ENCODE measurements at places on chromosomes 6 and 20.

DNA sequence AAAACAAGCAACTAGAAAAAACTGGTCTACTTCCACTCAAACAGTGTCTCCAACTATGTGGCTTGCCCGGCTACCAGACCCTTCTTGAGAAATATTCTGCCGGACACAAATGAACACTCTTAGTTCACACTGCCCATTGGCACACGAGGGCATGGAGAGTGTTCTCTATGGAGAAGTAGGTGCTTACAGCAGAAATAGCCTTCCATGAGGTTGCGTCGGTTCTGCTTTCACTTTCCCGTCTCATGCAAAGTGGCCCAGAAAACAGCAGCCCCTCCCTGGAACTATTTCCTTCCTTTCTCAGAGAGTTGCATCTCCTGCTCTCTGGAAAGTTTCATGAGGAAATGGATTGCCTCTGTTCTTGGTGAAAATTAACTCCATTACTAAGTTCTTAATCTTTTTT is 9.5 kb upstream of the HLA-DOA start:
- no peak for DNase-seq

- no peak for DNase-seq
These were observed 8.0 kb downstream of the ZBTB24 start for GRCh38 chr6:109474995-109475394.

DNA sequence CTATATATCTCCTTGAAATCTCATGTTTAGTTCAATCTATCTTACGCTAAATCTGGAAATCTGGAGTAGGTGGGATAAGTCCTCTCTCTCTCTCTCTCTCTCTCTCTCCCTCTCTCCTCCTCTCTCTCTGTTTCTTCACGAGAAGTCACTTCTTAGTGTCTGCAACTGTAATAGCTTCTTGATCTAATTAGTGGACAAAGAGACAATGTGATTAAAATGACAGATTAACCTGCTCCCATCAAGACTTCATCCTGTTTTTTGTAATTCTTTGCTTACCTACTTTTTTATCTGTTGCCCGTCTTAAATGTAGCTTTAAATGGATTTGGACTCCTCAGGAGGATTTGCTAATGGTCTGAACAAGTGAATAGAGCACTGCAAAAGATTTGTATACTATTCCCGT is 2.5 kb upstream of the FYN start:
- DNase-seq = no peak

GRCh38 chr6:8703059-8703458 is 267.7 kb upstream of the SLC35B3 start:
- no peak for DNase-seq

DNA sequence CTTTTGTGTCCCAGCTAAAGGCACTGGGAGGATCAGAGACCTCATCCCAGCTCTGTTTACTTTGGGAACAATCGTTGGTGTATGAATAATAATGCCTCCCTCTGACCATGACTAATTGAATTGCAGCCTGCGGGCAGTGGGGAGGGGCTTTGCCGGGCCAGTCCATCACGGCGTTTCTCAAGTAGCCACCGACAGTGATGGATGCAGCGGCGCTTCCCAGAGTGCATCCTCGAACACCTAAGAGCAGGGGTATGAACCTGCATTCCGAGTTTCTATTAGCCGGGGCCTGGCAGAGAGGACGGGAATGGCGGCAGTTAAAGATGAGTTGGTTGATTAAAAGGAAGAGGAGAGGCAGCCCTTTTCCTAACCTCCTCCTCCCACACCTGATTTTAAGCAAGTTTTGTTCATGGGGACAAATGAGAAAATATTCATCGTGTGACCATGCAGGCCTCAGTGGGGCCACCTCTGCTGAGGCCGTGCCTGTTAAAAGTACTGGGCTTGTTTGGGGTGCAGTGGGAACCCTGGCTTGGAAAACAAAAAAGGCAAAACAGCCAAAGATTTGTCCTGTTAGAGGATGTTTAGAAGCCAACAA is 154.1 kb downstream of the FOXA2 start:
- peak; percentile 59 for DNase-seq

GRCh38 chr20:64107736-64108457 is 532 bp upstream of the NPBWR2 start:
- no peak for DNase-seq

DNA sequence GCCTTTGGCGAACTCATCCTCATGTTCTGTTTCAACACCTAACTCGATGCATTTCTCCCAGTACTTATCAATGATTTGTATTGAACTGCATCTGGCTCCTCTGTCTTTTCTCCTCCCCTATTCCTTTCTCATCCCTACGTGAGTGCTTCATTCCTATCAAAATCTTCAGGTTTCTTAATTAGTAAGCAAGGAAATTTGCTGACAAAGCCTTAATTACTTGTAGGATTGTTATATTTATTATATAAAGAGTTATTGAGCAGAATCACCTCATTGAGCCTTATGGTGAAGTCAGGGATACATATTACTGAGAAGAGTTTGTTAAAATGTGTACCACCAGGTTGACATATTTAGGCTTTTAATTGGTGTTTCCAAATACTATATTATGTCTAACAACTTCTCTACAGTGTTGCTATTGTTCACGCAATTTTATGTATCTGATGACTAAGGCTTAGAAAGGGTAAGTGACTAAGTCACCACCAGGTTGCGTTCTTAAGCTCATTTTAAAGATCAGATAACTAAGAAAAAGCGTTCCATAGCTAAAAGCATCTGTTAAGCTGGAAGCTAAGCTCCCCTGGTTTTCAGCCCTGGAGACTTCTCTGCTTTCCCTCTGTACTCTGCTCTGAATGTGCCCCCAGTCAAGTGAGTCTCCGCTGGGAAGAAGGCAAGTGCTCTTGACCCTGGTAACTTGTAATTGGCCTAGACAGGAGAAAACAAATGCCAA is 18.9 kb downstream of the SCGN start:
- no peak for DNase-seq

DNA sequence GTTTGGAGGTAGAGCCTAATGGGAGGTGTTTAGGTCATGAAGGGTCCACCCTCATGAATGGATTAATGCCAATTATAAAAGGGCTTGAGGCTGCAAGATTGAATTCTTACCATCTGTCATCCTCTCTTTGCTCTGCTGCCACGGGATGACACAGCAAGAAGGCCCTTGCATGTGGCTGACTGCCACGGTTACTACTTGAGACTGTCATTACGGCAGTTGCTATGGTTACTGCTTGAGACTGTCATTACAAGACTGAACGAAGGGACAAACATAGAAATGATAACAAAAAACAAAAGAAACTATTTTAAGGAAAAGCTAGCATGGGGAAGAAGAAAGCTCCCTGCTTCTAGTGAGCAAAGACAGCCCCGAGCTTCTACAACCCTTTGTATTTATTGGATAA is 715.0 kb downstream of the TFAP2A start:
- no peak for DNase-seq

DNA sequence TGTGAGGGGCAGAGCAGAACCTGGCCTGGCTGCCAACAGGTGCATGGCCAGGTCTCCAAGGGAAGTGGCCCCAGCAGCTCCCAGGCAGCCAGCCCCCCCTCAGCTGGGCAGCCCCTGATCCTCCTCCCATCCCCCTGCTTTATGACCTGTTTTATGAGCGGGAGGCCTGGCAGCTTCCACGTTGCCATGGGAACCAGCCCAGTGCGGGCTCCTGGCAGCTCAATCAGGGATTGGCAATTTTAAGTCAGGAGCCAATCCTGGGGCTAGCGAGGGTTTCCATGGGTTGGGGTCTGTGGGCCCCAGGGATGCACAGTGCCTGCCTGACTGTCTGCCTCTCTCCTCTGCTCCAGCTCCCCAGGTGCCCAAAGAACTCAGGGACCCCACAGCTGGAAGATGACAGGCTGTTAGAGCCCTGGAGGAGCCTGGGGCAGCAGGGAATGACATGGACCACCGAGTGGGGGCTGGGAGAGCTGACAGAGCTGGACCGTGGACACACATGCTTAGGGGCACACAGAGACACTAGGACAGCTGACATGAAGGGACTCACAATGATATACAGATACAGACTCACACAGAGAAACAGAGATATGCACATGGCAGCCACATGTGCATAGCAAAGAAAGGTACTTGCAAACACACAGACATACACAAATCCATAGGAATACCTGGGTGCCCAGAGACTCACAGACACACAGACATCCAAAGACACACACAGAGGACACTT is 56.5 kb upstream of the SIRPA start:
- DNase-seq = no peak

DNA sequence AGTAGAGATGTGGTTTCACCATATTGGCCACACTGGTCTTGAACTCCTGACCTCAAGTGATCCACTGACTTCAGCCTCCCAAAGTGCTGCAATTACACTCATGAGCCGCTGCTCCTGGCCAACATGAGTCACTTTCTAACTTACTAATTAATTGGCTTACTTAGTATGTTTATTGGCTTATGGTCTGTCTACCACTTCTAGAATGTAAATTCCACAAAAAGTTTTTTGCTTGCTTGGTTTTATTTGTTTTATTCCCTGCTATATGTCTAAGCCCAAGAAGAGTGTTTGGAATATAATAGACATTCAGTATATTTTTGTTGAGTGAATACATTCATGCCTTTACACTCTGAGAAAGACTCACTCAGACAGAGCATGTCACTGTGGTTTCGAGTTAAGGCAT is 86.0 kb downstream of the SAMD3 start:
- DNase-seq = no peak

DNA sequence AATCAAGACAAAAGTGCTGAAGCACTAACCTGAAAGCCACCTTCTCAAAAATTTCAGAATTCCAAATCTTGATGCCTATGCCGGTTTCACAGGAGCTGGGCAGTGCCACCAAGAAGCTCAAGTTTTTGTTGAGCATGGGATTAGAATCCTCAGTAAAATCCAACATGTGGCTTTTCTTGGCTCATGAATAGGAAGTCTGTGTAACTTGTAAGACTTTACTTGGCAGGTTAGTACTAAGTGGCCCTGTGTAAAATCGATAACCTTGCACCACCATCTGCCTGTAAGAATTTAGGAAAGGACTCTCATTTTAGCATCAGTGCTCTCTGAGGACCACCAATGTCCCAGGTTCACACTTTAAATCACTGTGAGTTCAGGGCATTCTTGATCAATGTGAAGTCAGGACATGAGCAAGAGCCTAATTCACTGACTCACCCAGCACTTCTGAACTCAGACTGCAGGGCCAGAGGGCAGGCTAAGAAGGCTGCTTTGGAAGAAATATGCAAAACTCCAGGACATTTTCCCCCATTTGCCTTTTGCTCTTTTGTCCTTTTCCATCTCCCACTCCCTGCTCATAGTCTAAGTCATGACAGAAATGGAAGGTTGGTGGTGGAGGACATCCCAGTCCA is 113.2 kb downstream of the EDN1 start:
- no peak for DNase-seq

DNA sequence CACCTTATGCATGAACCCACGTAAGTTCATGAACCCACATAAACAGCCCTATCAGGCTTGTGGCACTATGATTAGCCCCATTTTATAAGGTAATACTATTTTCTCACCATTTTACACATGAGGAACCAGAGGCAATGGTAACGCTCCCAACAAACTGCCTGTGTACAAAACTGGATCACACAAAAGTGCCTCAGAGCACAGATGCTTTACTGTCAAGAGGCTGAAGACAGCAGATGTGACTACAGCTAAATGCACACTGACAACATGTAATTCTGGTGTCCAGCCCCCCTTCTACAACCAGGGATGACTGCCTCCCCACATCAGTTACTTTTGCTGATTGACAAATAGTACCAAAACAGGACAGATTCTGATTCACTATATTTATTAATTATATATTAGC is 69.6 kb downstream of the GMDS start:
- DNase-seq = no peak

- DNase-seq = no peak
These were observed 39.5 kb upstream of the KIF16B start for GRCh38 chr20:16612706-16613105.

DNA sequence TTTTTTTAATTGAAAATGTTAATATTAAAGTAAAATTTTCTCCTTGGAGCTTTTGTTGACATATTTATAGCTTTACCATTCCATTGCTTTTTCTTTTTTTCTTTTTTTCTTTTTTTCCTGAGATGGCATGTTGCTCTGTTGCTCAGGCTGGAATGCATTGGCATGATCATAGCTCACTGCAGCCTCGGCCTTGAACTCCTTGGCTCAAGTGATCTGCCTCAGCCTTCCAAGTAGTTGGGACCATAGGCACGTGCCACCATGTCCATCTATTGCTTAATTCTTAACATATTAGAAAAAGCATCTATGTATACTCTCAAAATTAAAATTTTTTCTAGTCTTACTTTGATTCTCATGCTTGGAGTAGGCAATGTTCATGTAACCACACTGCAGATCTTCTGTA is 43.0 kb downstream of the RALGAPB start:
- no peak for DNase-seq

DNA sequence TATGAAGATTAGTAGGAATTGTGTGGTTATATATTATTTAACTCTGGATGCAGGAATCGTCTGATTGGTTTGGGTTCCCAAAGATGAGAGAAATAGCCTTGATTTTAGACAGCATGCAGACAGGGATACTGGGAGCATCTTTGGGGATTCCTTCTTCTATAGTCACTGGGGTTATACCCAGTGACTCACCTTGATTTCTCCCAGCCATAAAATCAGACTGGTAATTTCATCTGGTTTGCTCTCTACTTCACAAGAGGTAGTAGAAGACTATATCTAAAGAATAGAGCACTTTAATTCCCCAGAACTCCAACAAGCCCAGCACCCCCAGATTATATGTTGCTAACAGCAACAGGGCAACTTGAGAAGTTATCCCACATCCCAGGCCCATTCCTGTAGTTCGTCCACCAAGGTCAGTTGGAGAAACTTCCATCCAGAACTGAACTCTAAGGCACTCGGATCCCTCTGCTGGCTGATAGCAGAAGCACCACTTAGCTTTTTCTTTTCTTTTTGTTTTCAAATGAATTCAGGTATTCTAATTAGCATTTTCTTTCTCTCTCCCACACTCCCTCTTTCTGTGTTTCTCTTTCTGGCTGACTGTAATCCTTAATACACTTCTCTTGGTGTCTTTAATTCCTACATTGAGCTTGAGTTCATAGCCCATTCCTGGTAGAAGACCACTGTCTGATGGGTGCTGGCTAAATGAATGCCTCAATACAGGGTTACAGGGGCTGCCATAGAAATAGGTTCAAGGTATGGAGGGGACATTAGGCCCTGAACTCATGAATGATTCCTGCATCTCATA is 20.4 kb upstream of the EFHC1 start:
- DNase-seq = no peak

GRCh38 chr20:47534405-47534804 is 32.7 kb downstream of the NCOA3 start:
- DNase-seq = no peak

DNA sequence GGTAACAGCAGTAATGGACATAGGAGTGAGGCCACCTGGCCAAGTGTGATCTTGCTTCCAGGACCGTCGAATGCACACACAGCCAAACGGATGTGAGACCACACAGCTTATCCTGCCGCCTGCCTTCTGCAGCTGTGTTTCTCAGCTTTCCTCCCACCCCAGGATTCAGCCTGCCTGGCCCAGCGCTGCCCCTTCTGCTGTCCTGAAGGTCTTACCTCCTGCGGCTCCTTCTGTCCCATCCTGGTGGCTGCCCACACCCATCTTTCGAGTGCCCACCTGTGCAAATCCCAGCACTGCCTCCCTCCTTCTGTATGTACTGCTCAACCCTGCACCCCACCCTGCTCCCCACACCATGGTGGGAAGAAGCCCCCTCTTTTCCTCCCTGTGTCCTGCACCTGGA is 49.4 kb upstream of the DACT2 start:
- DNase-seq = no peak

Measured in HuH-7.5 (cell line).